CD14-positive monocyte (primary cell): ENCODE measurements at places on chromosomes 7 and 10. TPM values are rescaled to one million over a fixed set of nuclear protein-coding genes. Genes with fewer than 3 reads are reported as not detected.
A peak's percentile ranks its signal among the peaks of the same experiment; 100 is the strongest.

ZP3 gene
- 12.1 TPM for polyA plus RNA-seq

CPN1 gene
- polyA plus RNA-seq: not detected in 2 replicates

- no peak for DNase-seq
Observed at GRCh38 chr7:137316648-137317353, 26.7 kb downstream of the PTN start.

DNA sequence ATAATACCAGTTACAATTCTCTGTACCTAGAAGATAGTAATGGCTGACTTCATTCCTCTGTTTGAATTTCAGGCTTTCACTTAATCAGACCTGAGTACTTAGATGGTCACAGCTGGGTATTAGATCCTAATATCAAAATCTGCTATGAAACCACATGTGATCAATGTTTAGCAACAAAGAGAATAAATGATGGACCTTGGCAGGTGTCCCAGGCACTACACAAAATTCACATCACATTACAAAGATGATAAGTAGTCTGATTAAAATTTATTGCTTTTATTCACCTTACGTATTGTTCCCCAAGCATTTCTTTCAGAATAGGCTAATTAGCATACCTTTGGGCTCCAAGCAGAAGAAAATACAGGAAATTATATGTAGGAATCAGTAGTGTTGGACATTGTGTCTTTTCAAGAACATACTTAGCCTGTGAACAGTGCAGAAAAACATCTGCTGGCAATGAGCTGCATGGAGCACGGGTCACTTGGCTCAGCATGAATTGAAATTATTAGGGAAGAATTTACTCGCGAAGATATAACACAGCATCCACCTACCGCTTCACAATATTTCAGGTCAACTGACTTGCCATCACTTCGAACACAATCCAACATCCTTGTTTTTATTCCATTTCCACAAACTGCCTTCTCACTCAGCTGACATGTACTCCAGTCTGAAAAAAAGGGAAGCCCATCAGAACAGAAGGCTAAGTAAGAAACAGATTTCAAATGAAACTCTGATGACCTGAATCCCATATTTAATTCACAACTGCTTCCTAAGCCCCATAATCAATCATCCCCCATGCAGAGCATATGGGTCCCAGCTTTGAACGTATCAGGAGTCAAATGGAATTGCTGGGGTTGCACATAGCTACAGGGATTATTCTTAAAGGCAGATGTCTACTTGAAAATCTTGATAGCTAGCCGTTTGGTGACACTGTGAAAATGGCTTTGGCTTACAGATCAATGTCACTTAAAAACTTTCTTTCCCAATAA, 421.0 kb downstream of the THSD7A start:
- DNase-seq: no peak

GRCh38 chr10:110979611-110980010, 60.2 kb downstream of the SHOC2 start:
- no peak for DNase-seq

PGAM2 gene
- not detected for polyA plus RNA-seq

RTKN2 gene
- 0.08 TPM for polyA plus RNA-seq

GRCh38 chr10:12098966-12099365, 30.2 kb downstream of the DHTKD1 start:
- peak; percentile 7 for DNase-seq

DNA sequence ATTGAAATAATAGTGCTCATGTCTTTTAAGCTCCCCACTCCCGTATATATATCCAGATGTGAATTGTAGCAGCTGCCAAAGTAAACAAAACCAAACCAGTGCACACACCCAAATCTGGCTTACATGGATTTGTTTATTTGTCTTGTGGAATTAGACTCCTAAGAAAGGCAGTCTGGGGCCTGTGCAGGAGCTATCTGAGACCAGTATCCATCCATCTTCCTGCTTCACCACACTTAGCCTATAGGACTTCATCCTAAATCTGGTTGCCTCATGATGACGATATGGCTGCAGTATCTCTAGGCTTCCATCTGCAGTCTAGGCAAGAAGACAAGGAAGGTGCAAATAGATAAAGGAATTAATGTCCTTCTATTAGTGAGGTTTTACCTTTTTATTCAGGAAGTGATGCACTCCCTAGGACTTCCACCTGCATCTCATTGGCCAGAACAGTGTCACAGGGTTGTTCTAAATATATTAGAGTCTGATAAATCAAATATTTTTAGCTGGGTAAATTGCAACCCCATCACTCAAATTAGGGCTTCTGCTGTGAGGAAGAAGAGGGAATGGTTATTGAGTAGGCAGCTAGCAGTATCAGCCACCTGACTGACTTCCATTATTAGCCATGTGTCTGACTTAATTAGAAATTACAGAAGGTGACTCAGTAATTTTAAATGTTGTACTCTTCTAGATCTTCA, 6.0 kb downstream of the WIPF3 start:
- no peak for DNase-seq

TMEM270 gene
- not detected for polyA plus RNA-seq

- DNase-seq: no peak
Observed at GRCh38 chr10:70306886-70307520, 23.2 kb upstream of the NPFFR1 start.

SPDYE8 gene
- not detected for polyA plus RNA-seq

CTTNBP2 gene
- polyA plus RNA-seq: 0.33 and 1.4 TPM in 2 replicates

GRCh38 chr7:7017707-7018280, 164.6 kb upstream of the C1GALT1 start:
- no peak for DNase-seq

MOGAT3 gene
- not detected for polyA plus RNA-seq

- DNase-seq: no peak
Observed at GRCh38 chr7:71659622-71660021, 527.7 kb downstream of the GALNT17 start.

GLCCI1 gene
- polyA plus RNA-seq: 0.89 TPM

GRCh38 chr7:66790725-66791124, 50.2 kb downstream of the RABGEF1 start:
- DNase-seq: no peak

DNA sequence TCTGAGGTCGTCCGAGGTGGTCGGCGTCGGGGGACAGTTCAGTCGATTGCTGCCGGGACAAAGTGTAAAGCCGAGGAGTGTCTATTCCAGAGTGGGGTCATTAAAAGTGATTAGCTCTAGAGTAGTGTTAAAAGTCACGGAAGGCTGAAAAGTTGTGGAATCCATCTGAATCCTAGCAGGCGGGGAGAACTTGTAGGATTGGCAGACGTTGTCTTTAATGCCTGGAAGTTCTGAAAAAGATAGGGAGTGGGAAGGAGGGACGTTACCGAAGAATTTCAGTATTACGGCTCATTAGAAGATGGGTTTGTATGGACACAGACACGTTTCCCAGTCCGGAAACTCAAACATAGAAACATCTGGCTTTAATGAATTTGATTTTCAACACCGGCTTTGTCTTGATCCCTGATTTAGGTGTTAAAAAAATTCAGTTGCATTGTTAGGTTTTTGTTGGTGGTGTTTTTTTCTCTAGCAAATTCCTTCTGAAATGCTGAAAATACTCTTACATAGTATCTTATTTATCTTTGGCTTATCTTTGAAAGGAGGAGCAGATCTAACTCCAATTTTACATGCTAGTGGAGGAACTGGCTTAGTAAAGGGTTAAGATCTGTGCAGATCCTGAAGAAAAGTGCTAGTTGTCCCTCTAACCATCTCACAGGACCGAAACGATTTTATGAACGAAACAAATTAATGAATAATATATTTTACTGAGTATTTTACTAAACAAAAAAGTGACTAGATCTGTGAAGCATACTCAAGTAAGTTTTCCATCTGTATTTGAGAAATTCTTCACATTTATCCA, 900 bp downstream of the MKLN1 start:
- no peak for DNase-seq

GRCh38 chr10:11063856-11064255, 46.2 kb downstream of the CELF2 start:
- no peak for DNase-seq

DNA sequence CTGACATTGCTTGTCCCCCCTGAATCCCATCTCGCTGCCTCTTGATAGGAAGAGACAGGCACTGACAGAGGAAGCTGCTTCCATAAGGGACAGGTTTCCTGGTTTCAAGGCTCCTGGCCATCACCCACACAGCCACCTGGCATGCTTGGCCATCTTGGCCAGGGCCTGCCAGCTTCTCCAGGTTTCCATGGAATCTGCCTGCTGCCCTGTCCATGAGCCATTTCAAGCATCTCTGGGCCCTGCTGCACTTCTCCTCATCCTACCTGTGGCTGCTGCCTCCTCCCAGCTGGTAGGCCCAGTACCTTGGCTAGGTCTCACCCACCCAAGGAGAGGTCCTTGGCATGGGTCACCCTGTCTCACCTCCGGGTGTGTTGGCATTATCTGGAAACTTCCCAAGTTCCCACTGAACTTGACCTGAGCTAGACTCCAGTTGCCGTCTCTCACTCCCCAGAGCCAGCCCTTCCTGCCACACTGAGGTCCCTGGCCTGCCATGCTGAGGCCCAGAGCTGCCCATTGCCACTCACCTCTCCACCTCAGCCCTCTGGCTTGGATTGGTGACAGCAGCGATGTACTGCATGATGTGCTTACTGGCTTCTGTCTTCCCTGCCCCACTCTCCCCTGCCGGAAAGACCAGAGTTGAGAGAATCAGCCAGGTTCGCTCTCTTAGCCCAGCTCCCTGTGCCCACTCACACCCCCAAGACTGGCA, 2.6 kb downstream of the MYO1G start:
- no peak for DNase-seq

GRK5 gene
- polyA plus RNA-seq: 2.8 TPM
